Esophagus squamous epithelium (tissue), 5 donors: ENCODE measurements at places on chromosomes 7 and 10. TPM values are rescaled to one million over a fixed set of nuclear protein-coding genes. Genes with fewer than 3 reads are reported as not detected.

Gene ASAH2
- 0.32 TPM for total RNA-seq

Gene INHBA
- 0.85 TPM for total RNA-seq

Gene CPA1
- total RNA-seq = not detected

Gene GPR158
- total RNA-seq = not detected

Gene PDE6C
- total RNA-seq = not detected

Gene KIAA1549
- 0.11 TPM for total RNA-seq

Gene GLCCI1
- 4.6 TPM for total RNA-seq

Gene MLXIPL
- 0.53 TPM for total RNA-seq

Gene CLEC2L
- not detected for total RNA-seq

Gene NAPEPLD
- total RNA-seq = 3.2 TPM

Gene GRB10
- 35.1 TPM for total RNA-seq

Gene HTR7
- 0.53 TPM for total RNA-seq

Gene FEZF1
- not detected for total RNA-seq

Gene ATP6V0A4
- total RNA-seq = 11.7 TPM

Gene HOXA4
- total RNA-seq = 4.7 TPM

Gene PTPRN2
- total RNA-seq = 0.57 TPM

Gene OR2A1
- not detected for total RNA-seq

Gene TBX20
- total RNA-seq = not detected

Gene WNT16
- 0.19 TPM for total RNA-seq
